ENCODE measurements at places on chromosomes 5 and 9.
A peak's percentile ranks its signal among the peaks of the same experiment; 100 is the strongest.

- no peak for DNase-seq
These were observed 197.9 kb downstream of the EPB41L4A start for GRCh38 chr5:112221128-112221527.

- DNase-seq = no peak
These were observed 21.6 kb downstream of the OSMR start for GRCh38 chr5:38867416-38867815.

- DNase-seq = no peak
These were observed 126.6 kb downstream of the NSG2 start for GRCh38 chr5:174172152-174172551.

DNA sequence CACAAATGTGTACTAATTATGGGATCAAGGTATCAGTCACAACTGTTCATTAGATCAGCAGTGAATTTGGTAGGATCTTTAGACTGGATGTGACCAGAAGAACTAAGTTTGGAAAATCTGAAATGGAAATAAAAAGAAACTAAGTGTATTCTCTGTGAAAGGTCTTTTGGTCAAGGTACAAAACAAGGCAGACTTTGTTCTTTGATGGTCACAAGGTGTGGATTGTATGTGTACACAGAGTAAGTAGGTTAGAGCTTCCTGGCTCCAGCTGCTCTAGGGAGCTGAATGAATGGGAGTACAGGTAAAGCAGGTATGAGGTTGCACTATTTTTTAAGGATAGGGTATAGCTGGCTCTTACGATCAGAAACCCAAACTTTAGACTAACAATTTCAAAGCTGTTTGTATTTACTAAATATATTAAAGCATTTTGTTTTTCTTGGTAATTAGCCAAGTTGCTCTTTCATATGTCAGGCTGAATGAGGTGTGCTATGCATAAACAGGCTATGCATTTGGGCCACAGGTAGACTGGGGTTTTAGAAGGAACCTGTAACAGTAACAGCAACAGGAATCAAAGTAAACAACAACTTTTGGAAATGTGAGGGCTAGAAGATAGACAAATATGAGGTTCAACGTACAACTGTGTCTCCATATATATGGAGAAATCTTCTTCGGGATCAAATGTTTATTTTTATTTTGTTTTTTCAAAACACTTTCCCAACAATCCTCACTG is 32.5 kb downstream of the FAM169A start:
- DNase-seq = no peak

DNA sequence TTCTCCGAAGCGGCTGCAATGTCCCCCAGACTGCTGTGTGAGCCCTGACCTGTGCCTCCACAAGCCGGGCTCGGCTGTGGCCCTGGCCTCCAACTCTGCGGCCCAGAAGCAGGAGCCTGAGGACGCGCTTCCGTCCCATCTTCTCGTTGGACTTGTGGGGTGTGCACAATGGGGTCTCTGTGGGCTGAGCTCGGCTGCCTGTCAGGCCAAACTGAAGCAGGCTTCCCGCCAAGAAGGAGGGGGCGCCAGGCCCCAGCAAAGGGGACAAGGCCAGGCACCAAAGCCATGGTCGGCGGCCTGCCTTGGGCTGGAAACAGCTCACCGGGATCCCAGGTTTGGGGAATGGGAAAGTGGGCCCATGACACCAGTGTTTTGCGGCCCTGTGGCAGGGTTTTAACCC is 4.1 kb downstream of the NOTCH1 start:
- no peak for DNase-seq

DNA sequence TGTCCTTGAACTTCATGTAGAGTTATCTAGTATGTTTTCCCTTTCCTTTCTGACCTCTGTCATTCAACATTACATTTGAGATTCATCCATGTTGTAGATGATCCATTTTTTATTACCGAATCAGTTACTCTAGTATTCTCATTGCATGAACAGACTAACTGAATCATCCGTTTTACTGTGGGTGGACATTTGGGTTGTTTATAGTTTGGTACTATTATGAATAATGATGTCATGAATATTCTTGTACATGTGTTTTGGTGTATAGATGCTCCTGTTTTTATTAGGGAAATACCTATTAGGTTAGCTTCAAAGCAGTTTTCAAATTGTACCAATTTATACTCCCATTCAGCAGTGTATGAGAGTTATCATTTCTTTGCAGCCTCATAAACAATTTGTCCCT is 94.3 kb upstream of the NIPAL4 start:
- DNase-seq = no peak

GRCh38 chr9:118336250-118336942 is 632.2 kb downstream of the TLR4 start:
- DNase-seq = no peak

- DNase-seq = peak; percentile 63
These were observed 61.3 kb upstream of the ELL2 start for GRCh38 chr5:96022971-96023370.

DNA sequence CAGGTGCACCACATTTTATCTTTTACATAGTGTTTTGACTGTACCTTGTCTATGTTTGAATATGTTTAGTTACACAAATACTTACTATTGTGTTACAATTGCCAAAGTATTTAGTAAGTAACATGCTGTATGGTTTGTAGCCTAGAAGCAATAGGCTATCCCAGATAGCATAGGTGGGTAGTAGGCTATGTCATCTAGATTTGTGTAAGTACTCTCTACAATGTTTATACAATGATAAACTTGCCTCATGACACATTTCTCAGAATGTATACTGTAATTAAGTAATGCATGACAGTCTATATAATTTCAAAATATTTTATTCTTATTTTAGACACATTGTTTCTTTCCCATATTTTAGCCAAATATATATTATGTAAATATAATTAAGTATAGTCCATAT is 836.8 kb upstream of the CDH9 start:
- DNase-seq = no peak

All from EL (cell line).